ENCODE measurements at places on chromosomes 4 and X. TPM values are rescaled to one million over a fixed set of nuclear protein-coding genes. Genes with fewer than 3 reads are reported as not detected.

Gene SPANXA1
- 0.23 TPM for total RNA-seq

Gene PIGA
- total RNA-seq = 7.2 TPM

Gene MAP3K15
- 4.5 TPM for total RNA-seq

Gene IL2
- not detected for total RNA-seq

Gene VCX3B
- total RNA-seq = 3.8 TPM

Gene OTC
- not detected for total RNA-seq

DNA sequence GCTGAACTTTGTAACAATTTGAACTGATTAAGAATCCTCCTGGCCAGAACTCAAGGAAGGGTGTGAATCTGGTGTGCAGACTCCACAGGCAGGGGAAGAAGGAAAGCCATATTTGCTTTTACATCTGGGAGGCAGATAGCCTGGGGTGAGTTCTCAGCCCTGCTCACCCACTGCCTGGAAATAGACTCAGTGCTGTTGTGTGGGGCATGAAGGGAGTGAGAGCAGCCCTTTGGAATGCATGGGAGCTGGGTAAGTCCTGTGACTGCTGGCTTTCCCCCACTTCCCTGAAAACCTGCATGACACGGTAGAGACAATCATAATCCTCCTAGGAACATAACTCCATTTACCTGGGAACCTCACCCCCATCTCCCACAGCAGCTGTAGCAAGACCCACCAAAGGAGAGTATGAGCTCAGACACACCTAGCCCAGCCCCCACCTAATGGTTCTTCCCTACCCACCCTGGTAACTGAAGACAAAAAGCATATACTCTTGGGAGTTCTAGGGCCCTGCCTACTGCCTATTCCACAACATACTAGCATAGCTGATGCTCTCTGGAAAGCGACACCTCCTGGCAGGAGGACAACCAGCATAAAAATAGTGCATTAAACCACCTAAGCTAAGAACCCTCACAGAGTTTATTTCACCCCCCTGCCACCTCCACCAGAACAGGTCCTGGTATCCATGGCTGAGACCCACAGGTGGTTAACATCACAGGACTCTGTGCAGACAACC, 59.3 kb upstream of the UBQLN2 start:
- DNase-seq = peak; percentile 2

- peak; percentile 98 for DNase-seq
These were observed 335.8 kb upstream of the SFRP2 start for GRCh38 chr4:154124539-154125255.

DNA sequence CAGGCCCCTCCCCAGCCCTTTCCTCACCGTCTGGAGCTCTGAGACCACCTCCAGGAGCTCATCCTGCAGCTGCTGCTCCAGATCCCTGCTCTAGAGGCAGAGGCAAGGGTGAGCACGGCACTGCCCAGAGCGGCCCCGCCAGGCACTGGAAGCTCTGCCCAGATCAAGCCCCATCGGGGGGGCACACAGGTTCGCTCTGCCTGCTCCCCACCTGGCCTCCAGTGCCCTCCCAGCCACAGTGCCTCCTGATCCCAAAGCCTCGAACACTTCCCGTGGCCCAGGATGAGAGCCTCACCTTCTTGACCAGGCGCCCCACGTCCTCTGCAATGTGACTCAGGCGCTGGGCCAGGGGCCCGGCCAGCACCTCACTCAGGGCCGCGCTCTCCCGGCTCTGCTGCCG, 5.0 kb downstream of the ARHGAP4 start:
- no peak for DNase-seq

DNA sequence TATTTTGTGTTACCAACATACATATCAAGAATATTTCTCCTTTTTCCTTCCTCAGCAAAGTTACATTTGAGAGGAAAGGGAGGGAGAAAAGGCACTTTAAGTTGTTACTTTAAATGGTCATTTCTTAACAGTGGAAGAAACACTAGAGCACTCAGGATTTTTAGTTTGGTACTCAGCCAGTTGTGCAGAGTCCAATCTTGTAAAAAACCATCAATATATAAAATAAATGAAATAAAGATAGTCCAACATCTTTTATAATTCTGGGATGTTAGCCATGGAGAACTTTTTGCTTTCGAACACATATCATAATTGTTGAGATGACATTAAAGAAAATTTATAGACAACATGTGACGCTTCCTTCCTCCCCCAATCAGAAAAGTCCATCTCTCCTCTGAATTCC, 253.8 kb downstream of the QDPR start:
- no peak for DNase-seq

- no peak for DNase-seq
These were observed 36.6 kb downstream of the CCNG2 start for GRCh38 chr4:77193511-77194102.

DNA sequence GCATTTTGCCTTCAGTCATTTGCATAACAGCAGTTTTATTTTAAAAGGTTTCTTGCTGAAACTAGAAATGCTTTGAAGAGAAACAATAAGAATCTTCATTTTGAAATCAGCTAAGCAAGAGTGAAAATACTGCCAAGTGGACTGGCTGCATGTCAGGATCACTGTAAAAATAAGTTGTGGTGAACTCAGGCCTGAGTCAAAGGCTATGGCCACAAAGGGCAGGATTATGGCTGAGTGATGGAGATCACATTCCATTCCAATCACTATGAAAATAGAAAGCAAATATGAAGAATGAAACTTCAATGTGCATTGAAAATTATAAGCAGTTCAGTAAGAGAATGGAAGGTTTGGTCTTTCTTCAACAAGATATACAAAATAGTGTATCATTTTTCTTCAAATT, 224.5 kb downstream of the PCDH18 start:
- peak; percentile 44 for DNase-seq

DNA sequence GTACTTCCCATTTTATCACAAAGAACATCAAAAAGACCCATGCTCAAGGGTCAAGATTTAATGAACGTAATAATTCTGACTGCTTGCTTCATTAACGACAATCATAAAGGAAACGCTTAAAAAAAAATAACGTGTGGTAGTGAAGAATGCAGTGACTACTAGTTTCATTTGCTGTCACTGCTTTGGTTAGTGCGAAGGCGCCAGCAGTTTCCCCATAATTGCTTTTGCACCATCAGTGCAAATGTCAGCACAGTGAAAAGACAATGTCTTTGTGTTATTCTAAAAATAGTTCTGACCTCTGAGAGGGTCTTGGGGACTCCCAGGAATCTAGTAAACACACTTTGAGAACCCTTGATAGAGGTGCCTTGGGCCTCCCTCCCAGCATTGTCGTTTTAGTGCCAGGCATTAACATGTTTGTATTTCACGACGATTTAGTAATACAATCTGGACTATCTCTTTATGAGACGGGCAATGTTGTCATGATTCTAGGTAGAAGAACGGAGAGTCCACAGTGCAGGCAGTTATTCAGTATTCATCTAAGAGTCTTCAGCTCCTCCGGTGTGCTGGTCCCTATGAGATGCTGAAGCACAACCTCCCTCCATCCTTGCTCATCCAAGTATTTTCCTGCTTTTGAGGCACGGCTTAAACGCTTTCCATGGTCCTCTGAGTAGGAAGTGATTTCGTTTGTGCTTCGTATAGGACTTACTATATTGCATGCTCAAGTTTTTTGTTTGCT, 71.0 kb downstream of the AFF1 start:
- peak; percentile 7 for DNase-seq

- peak; percentile 60 for DNase-seq
These were observed 151.8 kb downstream of the POU4F2 start for GRCh38 chr4:146790515-146790914.

DNA sequence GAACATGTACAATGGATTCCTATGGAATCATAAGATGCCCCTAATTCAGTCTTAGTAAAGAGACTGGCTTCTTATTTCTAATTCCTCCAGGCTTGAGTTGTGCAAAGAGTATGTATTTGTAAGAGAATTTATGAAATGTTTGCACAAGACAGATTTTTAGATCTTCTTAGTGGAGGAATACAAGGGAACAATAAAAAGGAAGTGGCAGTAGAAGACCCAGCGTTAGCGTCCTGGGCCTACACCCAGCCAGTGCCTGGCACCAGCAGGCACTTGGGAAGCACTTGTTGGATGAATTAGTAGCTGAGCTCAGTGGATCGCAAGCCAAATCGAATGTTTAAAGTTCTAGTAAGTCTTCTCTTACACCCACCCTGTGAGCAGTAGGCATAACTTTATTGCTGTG, 157.4 kb downstream of the PTTG2 start:
- no peak for DNase-seq

DNA sequence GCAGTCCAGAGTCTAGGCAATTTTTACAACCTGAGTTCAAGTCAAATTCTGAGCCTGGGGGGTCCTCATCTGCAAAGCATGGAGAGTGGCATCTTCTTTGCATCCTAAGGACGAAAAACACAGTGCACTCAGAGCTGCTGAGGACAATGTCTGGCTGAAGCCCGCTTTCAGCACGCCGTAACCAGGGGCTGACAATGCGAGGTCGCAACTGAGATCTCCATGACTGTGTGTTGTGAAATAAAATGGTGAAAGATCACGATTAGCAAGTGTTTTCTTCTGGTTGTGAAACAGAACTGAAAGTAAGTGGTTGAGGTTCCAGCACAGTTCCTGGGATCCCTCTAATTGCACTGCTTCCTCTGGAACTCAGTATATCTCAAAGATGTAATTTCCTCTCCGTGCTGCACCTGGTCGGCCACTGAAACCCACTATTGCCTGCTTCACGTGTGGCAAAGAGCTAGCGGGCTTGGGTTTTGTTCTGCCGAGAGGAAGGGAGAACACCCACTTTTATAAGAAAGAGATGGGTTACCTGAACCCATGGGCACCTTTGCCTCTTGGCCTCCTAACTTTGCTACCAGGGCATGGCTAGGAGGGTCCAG, 7.7 kb upstream of the F11 start:
- DNase-seq = no peak

DNA sequence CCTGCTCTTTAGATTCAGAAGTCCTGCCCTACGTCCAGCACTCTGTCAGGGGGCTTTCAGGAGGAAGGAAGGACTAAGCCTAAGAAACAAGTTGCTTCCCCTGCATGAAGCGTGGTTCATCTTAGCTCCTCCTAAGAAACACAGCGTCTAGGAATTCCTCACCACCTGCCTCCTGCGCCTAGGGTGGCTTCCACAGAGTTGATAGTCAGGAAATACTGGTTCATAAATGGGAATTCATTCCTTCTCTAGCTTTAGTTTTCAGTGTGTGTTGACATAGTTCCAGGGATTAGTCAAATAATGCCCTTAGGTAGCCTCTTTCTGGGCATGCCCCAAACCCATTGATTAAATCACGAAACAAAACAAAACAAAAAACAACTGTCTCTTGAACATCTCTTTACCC, 1.7 kb upstream of the MXRA5 start:
- no peak for DNase-seq

GRCh38 chr4:858041-858481, 32.1 kb upstream of the CPLX1 start:
- no peak for DNase-seq

GRCh38 chrX:2536141-2536540, 35.4 kb upstream of the DHRSX start:
- DNase-seq = no peak

DNA sequence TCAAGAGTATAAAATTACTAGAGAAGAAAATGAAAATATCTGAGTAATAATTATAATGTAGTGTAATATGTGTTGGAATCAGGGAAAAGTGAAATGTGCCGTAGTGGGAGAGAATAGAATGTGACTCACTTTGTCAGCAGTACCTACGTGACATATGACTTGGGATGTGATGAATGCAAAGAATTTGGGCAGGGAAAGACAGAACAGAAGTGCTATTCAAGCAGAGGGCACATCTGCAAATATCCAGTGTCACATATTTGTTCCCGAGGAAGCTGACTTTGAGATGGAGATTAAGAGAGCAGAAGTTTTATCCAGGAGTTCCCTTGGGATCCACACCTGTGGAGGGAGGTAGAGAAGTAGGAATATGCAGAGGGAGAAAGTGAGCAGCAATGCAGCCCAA, 69.3 kb upstream of the HS3ST1 start:
- peak; percentile 41 for DNase-seq

DNA sequence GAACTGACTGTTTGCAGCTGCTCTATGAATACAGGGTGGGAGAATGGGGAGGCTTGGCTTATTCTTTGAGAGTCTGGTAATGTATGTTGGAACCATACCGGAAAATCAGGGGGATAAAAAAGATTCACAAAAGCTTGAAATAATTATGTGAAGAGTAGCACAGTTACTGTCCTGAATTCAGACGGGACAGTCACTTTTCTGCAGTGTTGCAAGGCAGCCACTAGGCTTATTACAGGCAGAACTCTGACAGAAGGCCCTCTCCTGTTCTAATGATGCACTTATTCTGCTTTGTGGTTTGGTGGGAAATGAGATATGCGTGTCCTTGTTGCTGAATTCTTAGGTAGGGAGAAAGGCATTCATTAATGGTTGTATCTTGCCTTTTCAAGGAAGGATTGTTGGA, 37.2 kb downstream of the GUCY1B1 start:
- DNase-seq = peak; percentile 46

- DNase-seq = peak; percentile 57
These were observed 143.6 kb downstream of the SLIT2 start for GRCh38 chr4:20395160-20395773.

GRCh38 chrX:149853925-149854324, 27.1 kb upstream of the MAGEA8 start:
- no peak for DNase-seq

GRCh38 chr4:169398316-169398715, 127.6 kb upstream of the SH3RF1 start:
- peak; percentile 48 for DNase-seq

GRCh38 chrX:123085311-123085940, 98.7 kb upstream of the GRIA3 start:
- no peak for DNase-seq

DNA sequence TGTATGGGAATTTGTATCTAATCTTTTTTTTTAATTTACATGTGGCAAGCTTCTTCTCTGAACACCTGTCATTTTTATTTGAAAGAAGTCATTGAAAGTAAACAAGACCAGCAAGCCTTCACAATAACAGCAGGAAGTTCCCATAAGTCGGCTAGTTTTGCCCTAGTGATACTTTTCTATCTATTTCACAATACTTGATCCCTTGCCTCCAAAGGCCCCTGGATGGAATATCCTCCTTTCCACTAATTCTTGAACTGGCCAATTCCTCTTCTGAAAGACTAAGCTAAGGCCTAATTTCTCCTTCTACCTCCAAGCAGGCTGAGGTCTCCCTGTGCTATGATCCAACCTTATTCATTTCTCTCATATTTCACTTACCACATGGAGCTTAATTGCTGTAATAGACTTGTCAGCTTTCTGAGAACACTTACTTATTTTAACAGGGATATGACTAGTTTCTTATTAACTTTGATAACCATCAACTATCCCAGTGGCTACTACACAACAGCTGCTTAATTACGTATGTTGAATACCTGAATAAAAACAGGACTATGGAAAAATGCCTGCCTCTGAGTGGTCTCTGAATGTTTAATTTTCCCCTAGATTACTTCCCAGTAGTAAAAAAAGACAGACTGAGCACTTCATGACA, 194.2 kb downstream of the MAD2L1 start:
- DNase-seq = no peak

- no peak for DNase-seq
These were observed 176.2 kb downstream of the CBR4 start for GRCh38 chr4:168833881-168834280.

Measured in HT1080 (cell line).